Left colon (tissue), 2 donors: ENCODE measurements at places on chromosomes 7 and 10.

GRCh38 chr7:24135003-24135817 is 148.8 kb upstream of the NPY start:
- no peak for DNase-seq

DNA sequence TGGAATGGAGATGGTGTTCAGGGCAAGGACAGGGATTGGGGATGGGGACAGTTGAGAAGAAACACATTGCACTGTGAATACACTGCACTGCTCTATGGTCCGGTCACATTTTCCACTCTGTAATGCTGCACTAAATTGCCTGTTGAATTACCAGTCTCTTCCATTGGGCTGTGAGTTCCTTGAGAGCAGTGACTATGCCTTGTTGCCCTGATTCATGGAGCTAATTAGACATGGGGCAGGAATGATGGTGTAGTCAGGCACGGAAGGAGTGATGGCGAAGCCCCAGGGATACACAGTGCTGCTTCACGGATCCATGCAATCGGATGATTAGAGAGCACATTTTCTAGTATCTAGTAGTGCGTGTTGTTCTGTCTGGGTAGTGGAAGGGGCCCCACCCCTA is 25.4 kb upstream of the GPAM start:
- no peak for DNase-seq

DNA sequence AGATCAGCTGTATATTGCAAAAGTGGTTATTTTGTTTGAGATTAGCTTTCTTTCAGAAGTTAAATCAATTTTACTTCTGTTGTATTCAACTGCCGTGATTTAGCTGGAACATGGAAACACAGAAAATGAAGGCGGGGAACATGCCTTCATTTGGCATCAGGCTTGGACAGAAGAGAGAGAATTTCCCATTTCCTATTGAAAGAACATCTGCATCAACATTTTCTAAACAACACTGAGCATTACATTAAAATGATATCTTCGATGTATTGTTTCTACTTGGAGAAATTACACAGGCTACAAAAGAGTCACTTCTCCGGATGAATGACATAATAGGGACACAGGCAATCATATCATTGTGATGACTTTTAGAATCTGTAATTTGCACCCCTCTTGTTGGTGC is 46.6 kb upstream of the KLF6 start:
- no peak for DNase-seq

- no peak for DNase-seq
Measured at GRCh38 chr10:20744821-20745220, 152.3 kb downstream of the NEBL start.

DNA sequence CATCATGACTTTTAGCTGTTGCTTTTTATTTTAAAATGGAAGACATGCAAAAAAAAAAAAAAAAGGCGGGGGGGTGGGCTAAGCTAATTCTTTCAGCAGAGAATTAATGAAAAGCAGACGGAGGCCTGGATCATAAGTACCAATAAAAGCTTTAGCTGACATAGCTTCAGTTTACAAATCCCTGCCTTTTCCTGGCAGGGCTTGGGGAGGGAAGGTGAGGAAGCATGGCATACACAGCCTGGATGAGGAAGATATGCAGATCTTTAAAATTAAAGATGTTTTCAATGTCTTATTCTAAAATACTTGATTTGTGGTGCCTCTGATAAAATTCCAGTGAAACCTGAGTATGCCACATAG is 57.0 kb downstream of the ICA1 start:
- no peak for DNase-seq

DNA sequence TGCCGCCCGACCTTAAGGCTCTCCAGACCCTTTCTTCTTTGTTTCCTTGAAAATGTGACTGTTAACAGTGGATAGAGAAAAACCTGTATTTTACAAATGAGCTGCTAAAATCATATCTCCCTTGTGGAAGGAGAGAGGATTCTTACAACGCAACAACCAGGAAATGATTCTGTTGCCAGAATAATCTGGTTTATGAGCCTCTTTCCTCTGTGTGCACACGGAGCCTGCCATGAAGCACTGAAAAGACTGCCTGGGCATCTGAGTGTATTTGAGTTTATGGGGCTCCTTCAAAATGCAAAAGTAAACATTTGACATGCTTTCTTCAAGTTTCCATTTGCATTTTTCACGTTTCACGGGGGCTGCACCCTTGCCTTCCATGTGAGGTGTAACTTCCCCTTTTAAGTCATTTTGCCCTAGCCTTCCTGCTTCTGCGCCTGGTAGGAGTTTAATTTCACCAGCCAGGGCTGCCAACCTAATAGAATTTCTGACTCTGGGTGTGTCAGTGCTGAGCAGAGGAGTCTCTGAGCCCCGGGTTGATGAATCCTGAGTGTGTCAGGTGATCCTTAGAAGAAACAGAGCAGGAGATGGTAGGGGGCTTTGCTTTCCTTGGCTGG is 101.2 kb downstream of the GRB10 start:
- no peak for DNase-seq
